Stomach (tissue), 19 donors: ENCODE measurements at places on chromosomes 12 and 14. TPM values are rescaled to one million over a fixed set of nuclear protein-coding genes. Genes with fewer than 3 reads are reported as not detected.

The HOXC9 gene
- not detected for total RNA-seq

- H3K27ac ChIP-seq = peak overlapping the region; percentile 66
- peaks cover 10% of the 10 kb centered on the region for H3K36me3 ChIP-seq
- H3K27me3 ChIP-seq = no peaks in the 10 kb centered on the region
- H3K4me3 ChIP-seq = peak overlapping the region; percentile 24
Observed at GRCh38 chr12:6347367-6348338, 5.8 kb upstream of the TNFRSF1A start.

The KCNJ8 gene
- 16.7 TPM for total RNA-seq

DNA sequence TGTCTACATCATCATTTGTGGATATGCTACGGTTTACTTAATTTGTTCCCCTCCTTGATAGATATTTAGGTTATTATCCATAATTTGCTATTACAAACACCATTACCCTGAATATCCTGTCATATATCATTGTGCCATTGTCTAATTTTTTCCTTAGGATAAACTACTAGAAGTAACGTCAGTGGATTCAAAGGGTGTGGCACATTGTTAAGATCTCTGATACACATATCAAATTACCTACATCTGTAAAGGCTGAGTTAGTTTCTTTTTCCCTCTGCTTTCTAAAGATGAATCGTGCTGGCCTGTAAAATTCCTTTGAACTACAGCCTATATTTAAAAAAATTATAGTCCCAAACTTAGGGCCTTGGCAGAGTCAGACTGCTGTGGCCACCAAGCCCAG lies 53.9 kb upstream of the STRN3 start:
- no peaks in the 10 kb centered on the region for H3K27me3 ChIP-seq
- H3K27ac ChIP-seq = no peak overlapping the region
- no peak overlapping the region for H3K4me3 ChIP-seq
- peak; percentile 19 for DNase-seq

DNA sequence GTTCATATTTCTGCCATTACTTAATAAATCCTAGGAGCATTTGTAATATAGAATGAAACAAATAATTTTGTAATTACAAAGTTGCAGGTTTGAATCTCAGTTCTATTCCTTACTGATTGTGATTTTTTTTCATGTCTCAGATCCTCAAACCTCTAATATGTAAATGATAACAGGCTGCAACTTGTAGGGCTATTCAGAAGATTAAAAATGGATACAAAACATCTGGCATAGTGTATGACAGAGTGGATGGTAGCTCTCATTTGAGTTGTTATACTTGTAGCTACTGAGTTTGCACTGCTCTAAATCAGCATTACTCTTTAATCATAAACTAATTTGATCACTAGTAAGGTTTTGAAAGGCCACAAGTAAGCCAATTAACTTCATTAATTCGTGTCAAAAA lies 406.3 kb upstream of the MGAT4C start:
- H3K36me3 ChIP-seq = no peaks in the 10 kb centered on the region
- no peak for DNase-seq
- H3K27ac ChIP-seq = no peak overlapping the region
- H3K27me3 ChIP-seq = no peaks in the 10 kb centered on the region
- no peaks in the 10 kb centered on the region for H3K4me1 ChIP-seq

- H3K27ac ChIP-seq = no peak overlapping the region
- no peaks in the 10 kb centered on the region for H3K36me3 ChIP-seq
- no peak overlapping the region for H3K4me3 ChIP-seq
- DNase-seq = peak; percentile 87
- H3K4me1 ChIP-seq = peaks cover 5% of the 10 kb centered on the region
Observed at GRCh38 chr12:94532490-94533422, 73.1 kb upstream of the CEP83 start.

DNA sequence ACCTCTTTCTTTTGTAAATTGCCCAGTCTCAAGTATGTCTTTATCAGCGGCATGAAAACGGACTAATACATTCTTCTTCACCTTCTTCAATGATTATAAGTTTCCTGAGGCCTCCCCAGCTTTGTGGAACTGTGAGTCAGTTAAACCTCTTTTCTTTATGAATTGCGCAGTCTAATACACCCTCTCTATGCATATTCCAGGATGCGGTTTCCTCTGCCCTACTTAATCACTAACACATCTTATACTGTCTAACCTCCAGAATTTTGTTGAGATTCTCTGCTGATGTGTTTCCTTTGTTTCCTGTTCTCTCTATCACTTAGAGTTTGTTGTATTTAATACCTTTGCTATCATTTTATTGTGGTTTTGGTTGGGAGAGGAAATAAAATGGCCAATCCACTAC lies 145.4 kb downstream of the AEBP2 start:
- H3K27me3 ChIP-seq = no peaks in the 10 kb centered on the region
- DNase-seq = no peak
- H3K4me1 ChIP-seq = no peaks in the 10 kb centered on the region
- H3K27ac ChIP-seq = no peak overlapping the region
- peaks cover 5% of the 10 kb centered on the region for H3K36me3 ChIP-seq
- no peak overlapping the region for H3K4me3 ChIP-seq

DNA sequence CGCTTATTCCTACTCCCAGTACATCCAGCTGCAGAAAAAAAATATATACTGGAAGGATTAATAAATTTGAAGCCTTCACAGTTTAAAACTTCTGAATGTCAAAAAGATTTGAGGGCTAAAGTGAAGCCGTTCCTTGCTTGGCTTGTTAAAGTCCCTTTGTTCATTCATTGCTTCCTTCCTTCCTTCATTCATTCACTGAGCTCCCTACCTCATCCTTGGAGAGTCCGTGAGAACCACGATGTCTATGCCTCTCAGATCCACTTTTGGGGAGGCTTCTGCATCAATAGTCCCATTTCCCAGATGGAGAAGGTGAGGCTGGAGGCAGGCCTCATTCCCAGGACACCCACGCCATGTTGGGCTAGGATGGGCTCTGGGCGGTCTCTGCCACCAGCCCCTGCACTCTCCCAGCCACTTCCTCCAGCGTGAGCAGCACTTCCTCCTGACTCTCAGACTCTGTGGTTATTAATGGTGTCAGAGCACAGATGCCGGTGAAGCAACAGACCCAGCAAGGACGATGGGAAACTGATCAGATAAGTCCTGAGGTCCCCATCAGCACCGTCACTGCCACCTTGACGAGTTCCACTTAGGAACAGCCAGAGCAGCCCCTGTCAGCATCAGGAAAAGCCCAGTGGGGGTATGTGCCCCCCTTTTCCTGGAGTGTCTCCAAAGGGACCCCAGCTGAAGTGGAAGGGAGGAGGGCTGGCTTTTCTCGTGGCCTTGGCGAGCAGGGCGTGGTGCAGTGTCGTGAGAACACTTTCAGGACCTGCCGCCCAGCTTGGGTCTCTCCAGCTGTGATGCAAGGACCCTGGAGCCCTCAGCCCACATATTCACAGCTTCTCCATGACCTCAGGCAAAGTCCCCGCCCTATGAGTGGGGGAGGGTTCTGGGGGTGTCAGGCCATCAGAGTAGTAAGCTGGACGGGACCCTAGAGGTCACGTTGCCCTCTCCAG lies 21.2 kb downstream of the ASB2 start:
- peak overlapping the region; percentile 3 for H3K4me3 ChIP-seq
- no peaks in the 10 kb centered on the region for H3K36me3 ChIP-seq
- no peak for DNase-seq
- peak overlapping the region; percentile 67 for H3K27ac ChIP-seq

DNA sequence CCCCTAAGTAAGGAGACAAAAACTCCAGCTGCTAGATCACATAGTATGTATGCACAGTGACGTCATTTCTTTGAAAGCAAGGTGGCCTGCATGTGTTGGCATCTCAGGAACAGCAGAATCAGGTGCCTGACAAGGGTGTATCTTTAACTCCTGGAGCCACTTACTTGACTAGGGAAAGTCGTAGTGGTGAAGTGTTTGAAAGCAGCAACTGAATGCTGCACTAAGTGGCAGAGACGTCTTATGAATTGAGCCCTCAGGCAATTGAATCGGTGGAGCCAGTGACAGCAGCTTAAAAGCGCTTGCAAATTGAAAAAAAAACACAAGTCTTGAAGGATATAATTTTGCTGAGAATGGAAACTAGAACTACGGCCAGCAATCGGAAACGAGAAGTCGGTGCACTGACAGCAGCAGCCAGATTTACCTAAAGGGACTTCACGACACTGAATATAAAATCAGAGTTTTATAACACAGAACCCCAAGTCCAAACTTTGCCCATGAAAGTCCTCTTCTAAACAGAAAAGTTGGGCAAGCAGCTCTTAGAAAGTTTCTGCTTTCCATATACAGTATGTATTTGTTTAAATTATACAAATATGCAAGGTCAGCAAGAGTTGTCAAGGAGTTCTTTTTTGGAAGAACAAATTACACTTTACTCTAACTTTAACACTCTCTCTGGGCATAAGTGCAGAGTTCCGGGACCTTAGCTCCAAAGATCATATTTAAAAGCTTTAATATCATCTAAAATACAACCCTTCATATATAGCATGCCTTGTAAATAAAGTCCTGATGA lies 1.1 kb downstream of the IGF1 start:
- H3K4me3 ChIP-seq = peak overlapping the region; percentile 13
- H3K36me3 ChIP-seq = no peaks in the 10 kb centered on the region
- H3K4me1 ChIP-seq = peaks cover 18% of the 10 kb centered on the region
- H3K27ac ChIP-seq = no peak overlapping the region

DNA sequence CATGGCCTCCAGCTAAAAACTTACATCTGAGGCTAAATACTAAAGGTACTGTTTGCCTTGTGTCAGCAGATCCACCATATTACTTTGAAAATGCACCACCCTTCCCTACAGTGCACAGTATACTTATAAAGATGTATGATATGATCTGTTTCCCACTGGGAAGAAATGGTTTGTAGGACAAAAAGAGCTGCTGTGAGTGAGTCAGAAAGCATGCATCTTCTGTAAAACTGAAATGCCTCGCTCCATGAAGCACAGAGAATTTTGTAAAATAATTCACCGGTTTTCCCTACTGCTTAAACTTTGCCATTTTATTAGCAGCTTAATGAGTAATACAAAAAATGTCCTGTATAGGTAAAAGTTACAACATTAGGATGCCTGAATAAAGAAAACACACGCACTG lies 68.8 kb downstream of the MDGA2 start:
- no peaks in the 10 kb centered on the region for H3K36me3 ChIP-seq
- DNase-seq = no peak
- no peak overlapping the region for H3K4me3 ChIP-seq

- H3K4me3 ChIP-seq = no peak overlapping the region
- H3K4me1 ChIP-seq = peaks cover 21% of the 10 kb centered on the region
- DNase-seq = peak; percentile 61
- H3K27ac ChIP-seq = no peak overlapping the region
- H3K27me3 ChIP-seq = peaks cover 26% of the 10 kb centered on the region
- no peaks in the 10 kb centered on the region for H3K36me3 ChIP-seq
Observed at GRCh38 chr12:113424915-113425823, 3.0 kb downstream of the SDSL start.

The UNC79 gene
- total RNA-seq = 1.3 TPM

The RAB3IP gene
- 13.9 TPM for total RNA-seq

The KRT86 gene
- not detected for total RNA-seq

DNA sequence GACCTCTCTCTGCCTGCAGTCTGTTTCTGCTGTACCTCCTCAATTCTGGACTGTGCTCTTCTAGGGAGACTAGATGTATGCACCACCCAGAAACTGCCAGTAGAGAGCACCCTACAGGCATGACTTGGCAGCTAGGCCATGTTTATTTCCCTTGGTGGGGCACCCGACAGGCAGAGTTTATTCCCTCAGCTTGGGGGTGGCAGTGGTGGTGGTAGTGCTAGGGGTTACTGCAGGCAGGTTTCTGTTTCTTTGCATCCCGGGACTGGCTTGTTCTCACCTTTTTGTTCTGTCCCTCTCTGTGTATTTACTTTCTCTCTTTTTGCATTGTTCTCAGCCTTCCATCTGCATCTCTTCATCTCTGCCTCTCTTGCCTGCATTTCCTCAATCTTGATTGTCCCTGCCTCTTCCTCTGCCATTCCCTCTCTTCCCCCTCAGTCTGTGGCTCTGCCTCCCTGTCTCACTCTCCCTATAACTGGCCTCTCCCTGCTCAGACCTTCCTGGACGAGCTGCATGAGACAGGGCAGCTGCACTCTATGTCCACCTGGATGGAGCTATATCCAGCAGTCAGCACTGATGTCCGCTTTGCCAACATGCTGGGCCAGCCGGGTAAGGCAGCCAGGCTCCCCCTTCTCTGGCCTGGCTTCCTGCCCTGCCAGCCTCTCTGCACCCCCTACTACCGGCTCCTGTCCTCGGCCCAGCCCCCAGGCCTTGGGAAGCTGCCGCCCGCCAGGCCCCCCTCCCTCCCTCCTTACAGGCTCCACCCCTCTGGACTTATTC lies 13.8 kb downstream of the PRPF40B start:
- no peaks in the 10 kb centered on the region for H3K27me3 ChIP-seq
- H3K4me1 ChIP-seq = peaks cover 16% of the 10 kb centered on the region
- H3K4me3 ChIP-seq = no peak overlapping the region
- DNase-seq = peak; percentile 86

DNA sequence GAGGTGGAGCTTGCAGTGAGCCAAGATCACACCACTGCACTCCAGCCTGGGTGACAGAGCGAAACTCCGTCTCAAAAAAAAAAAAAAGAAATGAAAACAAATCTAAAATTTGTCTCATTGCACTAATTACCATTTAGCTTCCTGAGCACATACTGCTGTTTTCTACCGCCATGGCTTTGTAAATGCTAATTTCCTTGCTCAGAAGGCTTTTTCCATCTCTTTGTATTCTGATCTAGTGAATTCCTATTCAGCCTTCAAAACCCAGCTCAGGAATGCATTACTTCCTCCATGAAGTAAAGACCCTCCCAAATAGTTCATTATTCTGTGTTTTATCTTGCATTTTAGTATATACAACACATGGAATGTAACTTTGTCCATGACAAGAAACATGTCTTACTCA lies 33.6 kb downstream of the CEP83 start:
- H3K4me3 ChIP-seq = no peak overlapping the region
- peaks cover 20% of the 10 kb centered on the region for H3K4me1 ChIP-seq
- no peaks in the 10 kb centered on the region for H3K36me3 ChIP-seq
- no peak overlapping the region for H3K27ac ChIP-seq
- no peak for DNase-seq
- no peaks in the 10 kb centered on the region for H3K27me3 ChIP-seq

- no peaks in the 10 kb centered on the region for H3K27me3 ChIP-seq
- H3K36me3 ChIP-seq = no peaks in the 10 kb centered on the region
- DNase-seq = no peak
- no peak overlapping the region for H3K27ac ChIP-seq
- peaks cover 16% of the 10 kb centered on the region for H3K4me1 ChIP-seq
- H3K4me3 ChIP-seq = no peak overlapping the region
Observed at GRCh38 chr12:47349137-47350061, 269.6 kb upstream of the AMIGO2 start.

The GPHN gene
- 47.5 TPM for total RNA-seq

The PDE6H gene
- total RNA-seq = not detected

The PPP1R36 gene
- total RNA-seq = not detected

The SLC38A1 gene
- total RNA-seq = 131 TPM

GRCh38 chr14:59376686-59377085 lies 88.5 kb downstream of the GPR135 start:
- H3K36me3 ChIP-seq = no peaks in the 10 kb centered on the region
- no peak for DNase-seq
- peak overlapping the region; percentile 40 for H3K27ac ChIP-seq
- H3K4me3 ChIP-seq = no peak overlapping the region
- peaks cover 8% of the 10 kb centered on the region for H3K4me1 ChIP-seq

- H3K27me3 ChIP-seq = no peaks in the 10 kb centered on the region
- H3K4me1 ChIP-seq = peaks cover 41% of the 10 kb centered on the region
- no peak for DNase-seq
- no peak overlapping the region for H3K4me3 ChIP-seq
- no peaks in the 10 kb centered on the region for H3K36me3 ChIP-seq
Observed at GRCh38 chr14:68756000-68756481, 36.8 kb downstream of the ZFP36L1 start.
